ENCODE measurements at places on chromosomes 1 and 21.
A peak's percentile ranks its signal among the peaks of the same experiment; 100 is the strongest.

- DNase-seq, result peak; percentile 22
These were observed 480.6 kb downstream of the CAMTA1 start for GRCh38 chr1:7265771-7266371.

DNA sequence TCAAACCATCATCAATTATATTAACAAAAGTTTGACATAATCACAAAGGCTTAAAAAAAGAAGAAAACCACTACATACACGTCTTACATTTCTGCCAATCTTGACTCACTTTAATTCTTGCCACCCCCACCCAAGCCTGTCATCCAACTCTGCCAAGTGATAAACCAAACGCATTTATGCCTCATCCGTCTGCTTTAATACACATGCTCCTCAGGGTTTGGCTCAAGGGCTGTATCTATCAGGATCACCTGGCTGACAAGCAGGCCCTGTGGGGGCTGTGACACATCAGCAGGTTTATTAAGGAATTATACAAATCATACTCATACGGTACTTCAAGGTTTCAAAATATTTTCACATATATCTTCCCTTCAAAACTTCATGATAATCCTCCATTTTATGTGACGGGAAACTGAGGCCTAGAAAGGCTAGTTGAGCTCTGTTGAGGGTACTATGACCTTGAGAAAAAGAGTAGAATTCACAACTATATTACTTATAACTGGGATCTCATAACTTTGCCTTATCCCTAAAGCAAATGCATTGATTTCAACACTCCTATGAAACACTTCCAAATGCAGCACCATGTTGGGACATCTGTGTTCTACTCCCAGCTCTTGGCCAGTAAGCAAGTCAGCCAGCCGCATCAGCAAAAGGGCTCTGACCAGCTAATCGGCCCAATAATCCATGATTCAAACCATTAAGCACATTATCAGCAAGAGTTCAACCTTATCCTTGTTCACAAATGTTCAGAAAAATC lies 8.7 kb downstream of the SORT1 start:
- DNase-seq, result no peak

- no peak for DNase-seq
These were observed 100.2 kb downstream of the DMRTB1 start for GRCh38 chr1:53559391-53559815.

DNA sequence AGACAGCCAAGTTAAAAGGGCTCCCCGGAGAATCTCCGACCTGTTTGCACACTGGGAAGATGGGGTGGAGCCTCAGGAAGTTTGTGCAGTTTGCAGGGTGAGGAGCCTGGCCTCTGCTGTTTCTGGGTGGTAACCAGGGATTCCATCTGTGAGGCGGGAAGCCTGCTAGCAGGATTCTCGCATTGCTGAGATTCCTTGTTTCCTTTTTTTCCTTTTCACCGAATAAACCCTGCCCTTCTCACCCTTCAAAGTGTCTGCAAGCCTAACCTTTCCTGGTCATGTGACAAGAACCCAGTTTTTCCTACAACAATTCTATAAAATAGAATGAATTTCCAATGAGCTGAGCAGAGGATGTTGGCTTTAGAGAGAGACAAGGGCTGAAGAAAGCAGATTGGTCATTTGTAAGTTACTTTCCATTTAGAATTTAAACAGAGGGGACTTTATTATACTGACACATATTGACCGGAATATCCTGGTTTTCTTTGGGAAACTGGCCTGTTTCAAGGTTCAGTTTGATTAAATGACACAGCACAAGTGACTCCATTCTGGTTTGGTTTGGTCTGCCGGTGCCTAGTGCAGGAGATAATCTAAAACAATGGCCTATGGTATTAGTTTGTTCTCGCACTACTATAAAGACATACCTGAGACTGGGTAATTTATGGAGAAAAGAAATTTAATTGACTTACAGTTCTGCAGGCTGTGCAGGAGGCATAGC lies 48.7 kb upstream of the DNAH14 start:
- no peak for DNase-seq

GRCh38 chr1:109148987-109149561 lies 35.2 kb downstream of the ELAPOR1 start:
- no peak for DNase-seq

DNA sequence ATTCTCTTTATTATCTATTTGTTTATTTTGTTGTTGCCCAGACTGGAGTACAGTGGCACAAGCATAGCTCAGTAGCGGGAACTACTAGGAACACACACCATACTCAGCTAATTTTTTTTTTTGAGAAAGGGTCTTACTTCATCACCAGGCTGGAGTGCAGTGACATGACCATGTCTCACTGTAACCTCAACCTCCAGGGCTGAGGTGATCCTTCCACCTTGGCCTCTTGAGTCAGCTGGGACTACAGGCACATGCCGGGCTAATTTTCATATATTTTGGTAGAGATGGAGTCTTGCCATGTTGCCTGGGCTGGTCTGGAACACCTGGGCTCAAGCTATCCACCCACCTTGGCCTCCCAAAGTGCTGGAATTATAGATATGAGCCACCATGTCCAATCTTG lies 5.3 kb upstream of the TXNIP start:
- no peak for DNase-seq

DNA sequence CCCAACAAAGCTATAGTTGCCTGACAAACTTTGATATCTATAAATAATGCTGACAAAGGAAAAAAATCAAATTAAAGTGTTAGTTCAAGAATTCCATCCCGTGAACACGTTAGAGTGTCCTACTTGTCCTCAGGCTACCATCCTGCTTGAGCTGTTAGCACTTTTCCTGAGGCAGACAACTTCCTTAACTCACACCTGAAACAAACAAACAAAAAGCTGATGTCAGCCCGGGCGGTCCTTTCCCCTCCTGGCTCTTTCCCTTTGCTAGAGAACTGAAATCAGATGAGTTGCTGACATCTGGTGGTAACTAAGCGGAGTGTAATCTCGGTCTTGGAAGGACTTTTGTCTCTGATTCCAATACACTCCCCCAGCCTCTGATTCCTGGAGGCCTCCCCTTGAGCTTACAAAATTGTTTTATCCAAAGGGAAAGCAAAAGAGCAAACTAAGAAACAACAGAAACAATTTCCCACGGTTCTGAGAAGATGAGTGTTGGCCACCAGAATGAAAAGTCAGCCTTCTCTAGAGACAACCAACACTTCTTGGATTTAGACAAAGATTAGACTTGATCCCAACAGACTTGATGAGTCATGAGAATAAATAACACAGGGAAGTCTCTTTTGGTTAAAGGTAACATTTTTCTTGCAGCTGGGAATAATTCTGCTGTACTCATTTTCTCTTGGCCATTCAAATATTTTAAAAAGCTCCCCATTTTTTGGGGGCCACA lies 135.4 kb downstream of the PROX1 start:
- DNase-seq, result no peak

- DNase-seq, result no peak
These were observed 70.0 kb upstream of the ZNF281 start for GRCh38 chr1:200479816-200480215.

DNA sequence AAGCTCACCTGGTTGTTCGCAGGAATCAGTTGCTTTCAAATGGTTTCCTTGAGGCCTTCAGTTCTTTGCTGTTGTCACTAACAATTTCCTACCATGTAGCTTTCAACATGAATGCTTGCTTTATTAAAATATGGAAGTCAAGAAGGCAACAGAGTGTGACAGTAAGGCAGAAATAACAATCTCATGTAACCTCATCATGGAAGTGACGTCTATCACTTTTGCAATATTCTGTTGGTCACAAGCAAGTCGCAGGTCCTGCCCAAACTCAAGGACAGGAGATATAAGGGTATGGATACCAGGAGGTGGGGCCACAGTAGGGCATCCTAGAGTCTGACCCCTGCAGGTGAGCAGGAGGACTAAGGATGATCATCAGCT lies 296.8 kb upstream of the ZP4 start:
- DNase-seq, result no peak

GRCh38 chr1:210298936-210299335 lies 29.8 kb upstream of the HHAT start:
- DNase-seq, result no peak

GRCh38 chr1:71738910-71739309 lies 543.4 kb downstream of the NEGR1 start:
- no peak for DNase-seq

GRCh38 chr1:51073456-51073855 lies 28.6 kb upstream of the C1orf185 start:
- DNase-seq, result no peak

DNA sequence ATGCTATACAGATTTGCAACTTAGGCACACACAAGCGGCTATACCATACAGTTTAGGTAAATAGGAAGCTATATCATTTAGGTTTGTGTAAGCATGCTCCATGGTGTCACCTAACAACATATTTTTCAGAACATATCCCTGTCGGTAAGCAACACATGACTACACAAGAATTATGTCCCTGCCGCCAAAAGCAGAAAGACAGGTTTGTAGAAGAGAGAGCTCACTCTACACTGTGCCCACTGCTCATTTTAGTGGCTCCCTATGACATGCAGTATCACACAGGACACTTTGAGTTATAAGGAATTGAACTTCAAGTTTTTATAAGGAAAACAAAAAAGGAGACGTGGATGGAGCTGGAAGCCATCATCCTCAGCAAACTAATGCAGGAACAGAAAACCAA lies 132.5 kb upstream of the KAZN start:
- no peak for DNase-seq

DNA sequence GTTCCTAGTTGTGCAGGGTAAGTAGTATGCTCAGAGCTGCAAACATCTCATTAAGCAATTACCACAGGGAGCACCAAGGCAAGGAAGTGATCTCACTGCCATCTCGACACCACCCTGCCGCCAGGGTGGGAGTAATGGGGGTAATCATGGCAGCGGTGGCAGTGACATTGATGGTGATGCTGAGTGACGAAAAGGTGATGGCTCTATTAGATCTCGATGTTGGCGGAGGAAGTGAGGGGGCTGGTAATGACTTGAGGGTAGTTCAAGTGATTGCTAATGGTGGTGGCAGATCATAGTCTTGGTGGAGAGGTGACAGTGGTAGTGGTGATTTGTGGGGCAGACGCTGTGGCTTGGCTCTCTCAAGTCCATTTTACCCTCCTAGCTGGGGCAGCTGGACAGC lies 25.4 kb upstream of the TENT5B start:
- no peak for DNase-seq

DNA sequence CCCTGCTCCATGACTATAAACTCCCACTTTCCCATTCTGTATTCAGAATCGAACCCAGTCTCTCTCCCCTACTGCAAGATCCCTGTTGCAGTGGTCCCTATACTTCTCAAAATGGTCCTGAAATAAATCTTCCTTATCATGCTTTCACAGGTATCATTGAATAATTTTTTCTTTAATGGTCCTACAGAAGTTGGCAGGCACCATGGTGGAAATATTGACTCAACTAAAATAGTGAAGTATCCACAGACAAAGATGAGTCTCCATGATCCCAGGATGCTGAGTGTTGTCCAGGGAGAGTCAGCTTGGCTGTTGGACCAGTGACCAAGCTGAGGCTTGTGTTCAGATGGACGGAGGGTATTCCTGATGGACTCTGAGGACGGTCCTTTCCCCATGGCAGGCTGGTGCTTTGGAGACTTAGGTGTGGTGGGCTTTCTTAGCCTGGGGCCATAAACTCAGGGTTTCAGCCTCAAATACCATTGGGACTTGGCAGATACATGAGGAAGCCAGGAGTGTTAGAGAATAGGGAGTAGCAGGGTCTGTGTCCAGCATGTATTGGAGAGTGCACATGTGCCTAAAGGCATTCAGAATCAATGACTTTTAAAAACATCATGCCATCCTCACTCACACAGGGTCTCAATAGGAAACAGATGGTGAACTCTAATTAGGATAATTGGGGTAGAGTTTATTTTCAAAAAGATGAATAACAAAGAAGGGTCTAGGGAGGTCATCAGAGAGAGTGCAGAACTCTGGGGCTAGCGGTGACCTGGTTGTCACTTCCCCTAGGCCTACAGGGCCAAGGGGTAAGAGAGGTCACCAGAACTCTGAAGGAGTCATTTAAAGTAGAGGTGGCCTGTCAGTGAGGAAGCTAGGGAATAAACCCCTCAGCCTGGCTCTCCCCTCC lies 19.8 kb downstream of the TINAGL1 start:
- DNase-seq, result no peak

- DNase-seq, result no peak
These were observed 17.1 kb upstream of the IVNS1ABP start for GRCh38 chr1:185334182-185334581.

GRCh38 chr1:31441073-31441472 lies 28.1 kb downstream of the SERINC2 start:
- no peak for DNase-seq

- no peak for DNase-seq
These were observed 141.7 kb upstream of the HOOK1 start for GRCh38 chr1:59672851-59673572.

DNA sequence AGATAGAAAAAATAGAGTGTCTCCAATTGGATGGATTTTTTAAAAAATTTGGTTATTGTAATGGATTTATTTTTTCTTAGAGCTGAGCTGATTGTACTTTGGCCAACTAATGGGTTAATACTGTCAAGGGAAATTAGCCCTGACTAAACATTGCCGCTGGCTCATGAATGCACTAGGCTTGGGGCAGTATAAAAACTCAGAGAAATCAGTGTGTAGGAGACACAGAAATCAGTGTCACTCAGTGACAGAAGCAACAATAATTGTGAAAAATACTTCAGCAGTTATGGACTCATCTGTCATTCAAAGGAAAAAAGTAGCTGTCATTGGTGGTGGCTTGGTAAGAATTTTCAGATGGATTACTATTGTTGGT lies at the start of gene KMO:
Gene KMO, plus strand, starts transcription at position 217 of the 370 bp plus-strand sequence. Its CDS starts 67 bp downstream, at position 284.
- no peak for DNase-seq

DNA sequence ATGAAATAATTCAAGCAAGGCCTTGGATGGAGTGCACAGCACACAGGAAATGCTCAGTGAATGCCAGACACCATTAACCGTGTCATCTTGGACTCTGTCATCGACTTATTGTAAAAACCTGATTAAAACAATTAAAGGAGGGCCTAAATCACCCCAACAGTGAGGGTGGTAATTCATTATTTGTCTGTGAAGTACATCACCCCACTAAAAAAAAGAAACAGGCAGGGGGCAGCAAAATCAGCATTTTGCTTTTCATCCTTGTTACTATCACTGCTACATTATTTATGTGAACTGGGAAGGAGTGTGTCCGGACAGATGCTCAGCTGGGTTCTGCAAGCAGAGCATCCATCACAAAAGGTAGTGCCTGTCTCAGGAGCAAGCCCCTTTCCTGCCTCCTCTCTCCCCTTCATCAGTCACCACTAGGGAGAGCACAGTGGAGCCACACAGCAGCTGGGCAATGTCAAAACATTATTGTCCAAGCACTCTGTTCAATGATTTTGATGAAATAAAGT lies 98.5 kb downstream of the RERE start:
- no peak for DNase-seq

GRCh38 chr1:181987996-181988395 lies 73.5 kb downstream of the ZNF648 start:
- DNase-seq, result no peak

DNA sequence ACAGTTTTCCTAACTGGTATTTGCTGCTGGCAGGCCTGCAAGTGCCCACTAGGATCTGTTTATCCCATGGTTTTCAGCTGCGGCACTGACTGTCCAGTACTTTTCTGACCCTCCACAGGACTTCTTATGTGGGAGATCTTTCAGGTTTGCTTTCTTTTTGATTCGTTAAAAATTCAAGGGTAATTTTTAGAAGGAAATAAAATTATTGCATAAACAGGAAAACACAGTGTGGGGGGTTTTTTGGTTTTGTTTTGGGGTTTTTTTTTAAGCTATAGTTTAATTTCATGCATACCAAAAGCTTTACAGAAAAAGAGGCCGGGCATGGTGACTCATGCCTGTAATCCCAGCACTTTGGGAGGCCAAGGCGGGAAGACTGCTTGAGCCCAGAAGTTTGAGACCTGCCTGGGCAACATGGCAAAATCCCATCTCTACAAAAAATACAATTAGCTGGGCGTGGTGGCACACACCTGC lies 3.6 kb downstream of the NIBAN1 start:
- DNase-seq, result no peak

Data from stimulated activated effector memory CD8-positive, alpha-beta T cell treated with anti-CD3 and anti-CD28 coated beads, Interleukin-12 subunit alpha, Interleukin-12 subunit beta, amount 100 ng/mL, for 72 hours (primary cell).